ENCODE measurements at places on chromosomes 16 and 17.

- DNase-seq = no peak
These were observed 3.0 kb downstream of the CCNF start for GRCh38 chr16:2432286-2432685.

- no peak for DNase-seq
These were observed 26.4 kb downstream of the EEF2K start for GRCh38 chr16:22232277-22233036.

DNA sequence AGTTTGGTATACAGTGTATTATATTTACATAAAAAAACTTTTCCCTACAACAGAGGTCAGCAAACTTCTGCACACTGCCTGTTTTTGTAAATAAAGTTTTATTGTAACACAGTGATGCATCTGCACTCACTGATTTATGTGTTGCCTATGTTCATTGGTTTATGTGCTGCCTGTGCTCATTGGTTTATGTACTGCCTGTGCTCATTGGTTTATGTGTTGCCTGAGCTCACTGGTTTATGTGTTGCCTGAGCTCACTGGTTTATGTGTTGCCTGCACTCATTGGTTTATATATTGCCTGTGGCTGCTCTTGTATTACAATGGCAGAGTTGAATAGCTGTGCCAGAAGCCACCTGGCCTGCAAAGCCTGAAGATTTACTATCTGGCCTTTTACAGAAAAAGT lies 81.6 kb downstream of the MYH11 start:
- DNase-seq = no peak

- no peak for DNase-seq
These were observed 120.9 kb downstream of the HS3ST3A1 start for GRCh38 chr17:13480877-13481276.

DNA sequence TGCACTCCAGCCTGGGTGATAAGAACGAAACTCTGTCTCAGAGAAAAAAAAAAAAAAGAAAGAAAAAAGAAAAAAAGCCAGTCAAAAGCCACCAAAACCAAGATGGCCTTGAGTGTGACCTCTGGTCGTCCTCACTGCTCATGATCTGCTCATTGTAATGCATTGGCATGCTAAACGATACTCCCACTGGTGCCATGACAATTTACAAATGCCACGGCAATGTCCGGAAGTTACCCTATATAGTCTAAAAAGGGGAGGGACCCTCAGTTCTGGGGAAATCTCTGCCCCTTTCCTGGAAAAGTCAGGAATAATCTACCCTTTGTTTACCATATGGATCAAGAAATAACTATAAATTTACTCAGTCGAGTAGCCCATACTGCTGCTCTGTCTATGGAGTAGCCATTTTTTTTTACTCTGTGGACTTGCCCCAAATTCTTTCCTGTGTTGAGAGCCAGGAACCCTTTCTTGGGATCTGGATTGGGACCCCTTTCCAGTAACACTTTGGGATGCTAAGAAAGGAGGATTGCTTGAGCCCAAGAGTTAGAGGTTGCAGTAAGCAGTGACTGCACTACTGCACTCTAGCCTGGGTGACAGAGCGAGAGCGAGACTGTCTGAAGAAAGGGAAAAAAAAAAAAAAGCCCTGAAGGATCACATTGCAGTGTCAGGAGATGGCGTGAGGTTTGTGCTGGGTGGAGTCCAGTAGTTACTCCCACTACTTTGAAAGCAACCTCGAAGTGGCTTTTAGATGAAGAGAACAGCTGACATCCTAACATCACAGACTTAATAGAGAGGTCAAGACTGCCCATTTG lies 3.7 kb upstream of the TMEM231 start:
- DNase-seq = no peak

DNA sequence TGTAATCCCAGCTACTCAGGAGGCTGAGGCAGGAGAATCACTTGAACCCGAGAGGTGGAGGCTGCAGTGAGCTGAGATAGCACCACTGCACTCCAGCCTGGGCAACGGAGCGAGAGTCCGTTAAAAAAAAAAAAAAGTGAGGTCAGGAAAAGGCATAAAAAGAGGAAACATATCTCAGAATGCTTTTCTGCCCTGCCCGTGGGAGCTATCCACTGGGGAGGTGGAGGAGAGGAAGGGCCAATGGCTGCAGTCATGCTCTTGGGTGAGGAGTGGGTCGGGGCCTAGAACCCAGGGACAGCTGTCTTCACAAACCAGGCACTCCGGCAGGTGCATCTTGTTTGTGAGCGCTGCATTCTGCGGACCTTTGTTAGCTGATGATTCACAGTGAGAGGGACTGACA lies 60.0 kb upstream of the CDC42EP4 start:
- no peak for DNase-seq

GRCh38 chr17:17515934-17516930 lies 20.0 kb upstream of the RASD1 start:
- no peak for DNase-seq

DNA sequence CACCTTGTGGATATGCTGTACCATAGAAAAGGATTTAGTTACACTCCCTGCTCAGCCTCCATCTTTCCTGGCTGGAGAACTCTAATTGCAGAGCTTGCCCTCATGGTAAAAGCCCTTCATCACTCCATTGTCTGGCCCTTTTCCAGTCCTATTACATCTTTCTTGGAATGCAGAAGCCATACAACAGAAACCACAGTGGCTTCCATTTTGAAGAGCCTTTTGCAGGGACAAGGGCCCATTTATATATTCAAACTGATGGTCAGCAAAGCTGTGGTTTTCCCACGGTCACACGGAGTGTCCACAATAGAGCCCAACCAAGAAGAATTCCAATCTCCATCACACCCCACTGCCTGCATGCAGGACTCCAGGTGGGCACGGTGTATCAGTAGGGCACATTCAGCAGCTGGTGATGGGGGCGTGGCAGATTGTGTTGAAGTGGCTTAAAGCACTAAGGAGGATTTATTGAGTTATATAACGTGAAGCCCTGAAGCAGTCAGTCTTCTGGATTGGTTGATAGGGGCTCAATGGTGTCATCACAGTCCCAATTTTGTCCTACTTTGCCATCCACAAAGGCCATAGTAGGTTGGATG lies 20.3 kb downstream of the COPRS start:
- no peak for DNase-seq

GRCh38 chr17:83099570-83100181 lies 20.3 kb downstream of the METRNL start:
- no peak for DNase-seq

DNA sequence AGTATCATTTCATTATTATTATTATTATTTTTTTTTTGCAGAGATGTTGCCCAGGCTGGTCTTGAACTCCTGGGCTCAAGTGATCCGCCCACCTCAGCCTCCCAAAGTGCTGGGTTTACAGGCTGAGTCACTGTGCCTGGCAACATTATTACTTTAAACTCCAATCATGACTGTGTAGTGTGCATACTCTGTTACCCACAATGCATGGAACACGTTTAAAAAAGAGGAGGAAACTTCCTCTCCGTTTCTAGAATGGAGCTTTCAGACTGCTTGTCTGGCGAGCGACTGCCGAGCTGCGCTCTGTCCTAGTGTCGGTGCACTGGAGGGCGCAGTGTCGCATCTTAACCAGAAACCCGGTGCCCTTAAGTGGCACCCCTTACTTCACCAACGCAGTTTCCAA lies 22.1 kb upstream of the FASN start:
- DNase-seq = no peak

- peak; percentile 52 for DNase-seq
These were observed 14.4 kb upstream of the METRNL start for GRCh38 chr17:83064732-83065659.

GRCh38 chr16:53089434-53090285 lies 34.9 kb downstream of the CHD9 start:
- DNase-seq = no peak

DNA sequence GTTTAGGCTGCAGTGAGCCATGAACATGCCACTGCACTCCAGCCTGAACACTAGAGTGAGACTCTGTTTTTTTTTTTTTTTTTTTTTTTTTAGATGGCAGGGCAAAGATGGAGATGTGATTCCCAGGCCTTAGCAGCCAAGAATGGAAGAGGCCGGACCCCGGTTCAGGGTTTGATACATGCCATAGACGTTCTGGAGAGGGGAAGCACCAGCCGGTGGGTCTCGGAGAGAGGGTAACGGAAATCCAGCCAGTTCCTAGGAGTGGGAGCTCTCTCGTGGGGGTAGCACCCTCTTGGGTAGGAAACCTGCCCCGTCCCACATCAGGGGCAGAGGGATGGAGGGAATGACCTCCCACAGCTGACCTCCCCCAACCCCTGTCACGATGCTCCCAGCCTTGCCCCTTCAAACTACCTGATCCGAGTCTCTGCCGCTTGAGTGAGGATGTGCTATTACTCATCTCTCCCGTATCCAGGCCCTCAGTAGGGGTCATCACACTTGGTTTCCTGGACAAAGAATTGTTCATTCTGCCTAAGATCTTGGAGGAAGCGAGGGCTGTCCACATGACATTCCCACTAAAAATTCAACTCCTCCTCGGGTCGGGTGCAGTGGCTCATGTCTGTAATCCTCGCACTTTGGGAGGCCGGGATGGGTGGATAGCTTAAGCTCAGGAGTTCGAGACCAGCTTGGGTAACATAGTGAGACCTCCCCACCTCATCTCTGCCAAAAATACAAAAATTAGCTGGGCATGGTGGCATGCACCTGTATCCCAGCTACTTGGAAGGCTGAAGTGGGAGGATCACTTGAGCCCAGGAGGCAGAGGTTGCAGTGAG lies 47.3 kb downstream of the MIS12 start:
- DNase-seq = no peak

GRCh38 chr17:80320496-80320895 lies 59.8 kb downstream of the RNF213 start:
- no peak for DNase-seq

- DNase-seq = no peak
These were observed 21.1 kb upstream of the TMC5 start for GRCh38 chr16:19396555-19397011.

DNA sequence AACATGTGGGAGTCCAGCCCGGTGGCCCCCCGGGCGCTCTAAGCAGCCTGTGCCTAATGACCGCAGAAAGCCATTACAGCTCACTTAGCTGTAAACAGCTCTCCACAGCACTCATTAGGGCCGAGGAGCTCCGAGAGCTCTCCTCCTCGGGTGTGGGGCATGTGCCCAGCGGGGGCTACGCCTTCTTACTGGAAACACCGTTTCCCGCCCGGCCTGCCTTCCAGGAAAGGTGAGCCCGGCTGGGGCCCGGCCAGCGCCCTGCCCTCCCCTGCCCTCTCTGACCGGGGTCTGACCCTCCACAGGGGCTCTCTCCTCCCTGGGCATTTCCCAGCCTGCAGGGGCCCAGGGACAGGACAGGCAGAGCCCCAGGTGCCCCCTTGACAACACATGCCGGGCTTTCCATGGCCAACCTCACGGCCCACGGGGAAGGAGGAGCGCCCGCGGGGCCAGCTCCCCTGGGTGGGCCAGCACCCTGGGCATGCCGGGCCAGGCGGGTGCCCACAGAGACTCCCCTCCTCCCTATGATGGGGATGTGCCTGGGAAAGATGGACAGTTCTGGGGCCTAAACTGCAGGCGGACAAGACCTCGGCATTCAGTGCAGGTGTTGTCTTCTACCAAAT lies 72.6 kb downstream of the SDK2 start:
- DNase-seq = no peak

- DNase-seq = no peak
These were observed 2289.3 kb downstream of the TP53TG3F start for GRCh38 chr16:35748621-35749252.

DNA sequence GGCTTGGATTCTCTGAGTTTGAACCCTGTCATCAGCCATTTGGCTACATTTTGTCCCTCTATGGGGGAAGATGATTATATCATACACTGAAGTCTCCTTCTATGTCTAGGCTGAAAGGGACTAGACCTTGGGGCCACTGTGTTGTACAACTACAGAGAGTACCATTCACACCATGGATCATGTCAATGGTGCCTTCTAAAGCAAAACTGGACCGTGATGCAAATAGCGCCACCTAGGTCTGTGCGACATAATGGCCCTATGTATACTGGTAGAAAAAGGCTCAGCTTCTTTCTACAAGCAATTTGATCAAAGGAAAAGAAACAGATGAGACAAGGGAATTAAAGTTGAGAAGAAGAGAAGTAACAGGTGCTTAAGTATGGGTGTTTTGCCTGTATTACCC lies 100.7 kb downstream of the LYRM1 start:
- DNase-seq = no peak

- no peak for DNase-seq
These were observed 1.1 kb downstream of the ASGR2 start for GRCh38 chr17:7113273-7114071.

DNA sequence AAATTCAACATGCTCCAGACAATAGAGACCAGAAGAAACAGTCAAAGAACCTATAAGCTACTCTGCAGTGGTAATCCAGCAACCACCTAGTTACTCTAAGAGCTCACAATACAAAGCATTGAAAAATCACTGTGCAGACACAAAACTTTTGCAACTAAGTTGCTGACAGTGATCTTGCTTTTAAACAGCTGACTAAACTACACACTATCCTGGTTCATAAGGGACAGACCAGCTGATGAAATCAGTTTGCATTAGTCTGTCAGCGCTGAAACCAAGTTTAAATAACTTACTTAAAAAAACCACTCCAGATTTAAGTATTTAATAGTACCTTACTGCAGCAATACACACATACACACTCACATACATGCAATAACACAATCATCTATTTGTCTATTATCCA lies 4.6 kb downstream of the VEZF1 start:
- no peak for DNase-seq

GRCh38 chr16:66588981-66589713 lies 9.9 kb downstream of the CMTM2 start:
- peak; percentile 76 for DNase-seq

Measured in activated CD8-positive, alpha-beta memory T cell treated with anti-CD3 and anti-CD28 coated beads for 24 hours (primary cell).